ENCODE measurements at places on chromosomes 11 and 22.

GRCh38 chr11:61297746-61298145, 2.6 kb upstream of the VWCE start:
- DNase-seq: no peak

GRCh38 chr11:77188633-77189491, 60.8 kb downstream of the MYO7A start:
- no peak for DNase-seq

DNA sequence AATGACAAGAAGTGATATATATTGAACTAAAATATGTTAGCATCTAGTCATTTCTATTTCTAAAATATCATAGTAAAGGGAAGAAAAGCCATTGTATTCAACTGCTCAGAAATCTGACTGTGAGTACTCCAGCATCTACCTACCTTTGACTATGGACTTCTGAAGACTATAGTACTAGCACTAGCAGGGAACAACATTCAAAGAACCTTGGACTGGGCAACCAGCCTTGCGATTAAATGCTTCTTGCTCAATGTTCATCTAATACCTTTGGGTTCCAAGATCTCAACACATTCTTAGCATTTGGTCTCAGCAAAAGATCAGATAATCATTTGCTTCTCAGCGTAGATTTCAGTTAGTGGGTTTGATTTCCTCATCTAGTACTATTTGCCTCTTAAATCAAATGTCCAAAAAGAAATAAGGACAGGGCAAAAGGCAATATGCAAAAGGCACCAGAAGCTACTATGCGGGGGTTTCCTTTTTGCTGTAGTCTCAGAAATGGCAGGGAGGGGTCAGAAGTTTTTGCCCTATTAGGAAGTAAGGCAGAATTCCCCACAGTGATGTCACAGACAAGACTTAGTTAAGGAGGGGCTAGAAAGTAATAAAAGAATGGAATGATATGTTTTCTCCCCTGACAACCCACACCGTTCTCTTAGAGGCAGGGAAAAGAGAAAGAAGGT, 80.6 kb downstream of the GAB2 start:
- DNase-seq: no peak

GRCh38 chr11:132278801-132279574, 908.6 kb downstream of the NTM start:
- no peak for DNase-seq

DNA sequence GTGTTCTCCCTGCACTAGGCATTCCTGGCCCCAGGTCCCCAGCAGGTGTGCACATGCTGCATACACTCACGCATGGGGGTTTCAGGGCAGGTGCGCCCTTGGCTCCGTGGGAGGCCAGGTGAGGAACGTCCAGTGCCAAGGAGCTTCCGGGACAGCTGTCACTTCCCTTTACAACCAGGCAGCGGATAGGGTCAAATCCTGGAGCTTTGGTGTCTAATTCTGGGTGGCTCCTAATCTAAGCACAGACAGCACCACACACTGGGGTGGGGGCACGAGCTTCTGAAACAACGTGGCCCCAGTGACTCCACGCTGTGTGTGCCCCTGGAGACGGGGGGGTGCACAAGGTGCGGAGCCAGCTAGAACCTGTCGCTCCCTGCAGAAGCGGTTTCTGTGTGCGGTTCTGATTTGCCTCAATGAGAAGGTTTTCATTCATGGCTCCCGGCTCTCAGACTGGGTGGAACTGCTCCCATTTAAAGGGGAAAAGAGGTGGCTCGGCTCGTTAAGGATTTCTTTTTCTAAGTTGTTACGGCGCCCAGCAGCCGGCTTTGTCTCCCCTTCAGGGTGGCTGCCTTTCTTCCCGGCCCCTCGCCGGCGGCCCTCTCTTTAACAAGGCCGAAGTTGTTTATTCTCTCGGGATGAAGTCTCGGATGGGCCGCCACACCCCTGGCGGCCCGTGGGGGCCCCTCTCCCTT, 5.0 kb downstream of the CCND1 start:
- DNase-seq: no peak

GRCh38 chr11:10975287-10975721, 117.5 kb upstream of the ZBED5 start:
- no peak for DNase-seq

GRCh38 chr22:18133452-18133851, 16.5 kb upstream of the USP18 start:
- no peak for DNase-seq

- no peak for DNase-seq
These were observed 39.6 kb upstream of the GRIK4 start for GRCh38 chr11:120471994-120472393.

- DNase-seq: no peak
These were observed 86.1 kb upstream of the BDNF start for GRCh38 chr11:27786331-27786730.

DNA sequence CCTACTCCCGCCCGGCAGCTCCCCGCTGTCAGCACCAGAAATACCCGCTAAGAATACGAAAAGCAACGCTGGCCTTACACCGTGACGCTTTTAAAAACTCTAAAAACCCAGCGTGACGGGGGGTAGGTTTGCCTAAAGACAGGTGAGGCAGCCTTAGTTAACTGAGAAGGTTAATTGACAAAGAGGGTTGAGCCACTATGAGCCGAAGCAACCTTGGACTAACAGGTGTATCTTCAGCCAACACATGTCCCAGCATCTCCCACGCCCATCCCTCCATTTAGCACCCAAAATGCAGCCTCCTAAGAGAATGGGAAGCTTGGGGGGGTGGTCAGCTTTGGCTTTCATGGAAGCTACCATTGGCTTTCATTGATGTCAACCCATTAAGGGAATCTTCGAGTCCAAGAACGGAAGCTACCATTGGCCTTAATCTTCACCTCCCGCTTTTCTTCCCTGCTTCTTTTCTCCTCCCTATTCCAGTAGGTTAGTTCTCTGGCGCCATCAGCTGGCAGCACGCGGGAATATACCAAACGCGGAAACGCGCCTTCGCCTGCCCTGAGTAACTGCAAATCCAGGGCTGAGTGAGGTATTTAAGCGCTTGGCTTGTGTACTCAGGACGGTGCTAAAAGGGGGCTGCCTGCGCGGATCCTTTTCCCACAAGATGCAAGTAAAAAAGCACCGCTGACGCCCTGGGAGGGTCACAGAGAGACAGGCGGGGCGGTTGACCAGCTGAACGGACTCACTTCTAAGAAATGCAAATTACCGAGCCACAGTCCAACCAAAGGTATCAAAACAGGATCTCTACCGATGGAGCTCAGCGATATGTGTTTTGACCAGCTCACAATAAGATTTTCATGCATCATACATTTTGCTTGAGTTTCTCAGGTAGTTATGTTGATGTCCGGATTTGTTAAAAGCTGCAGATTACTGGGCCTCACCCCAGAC, 38.5 kb upstream of the GLYATL1 start:
- DNase-seq: peak; percentile 12

- DNase-seq: no peak
These were observed 2.1 kb downstream of the VSIG2 start for GRCh38 chr11:124749912-124750311.

DNA sequence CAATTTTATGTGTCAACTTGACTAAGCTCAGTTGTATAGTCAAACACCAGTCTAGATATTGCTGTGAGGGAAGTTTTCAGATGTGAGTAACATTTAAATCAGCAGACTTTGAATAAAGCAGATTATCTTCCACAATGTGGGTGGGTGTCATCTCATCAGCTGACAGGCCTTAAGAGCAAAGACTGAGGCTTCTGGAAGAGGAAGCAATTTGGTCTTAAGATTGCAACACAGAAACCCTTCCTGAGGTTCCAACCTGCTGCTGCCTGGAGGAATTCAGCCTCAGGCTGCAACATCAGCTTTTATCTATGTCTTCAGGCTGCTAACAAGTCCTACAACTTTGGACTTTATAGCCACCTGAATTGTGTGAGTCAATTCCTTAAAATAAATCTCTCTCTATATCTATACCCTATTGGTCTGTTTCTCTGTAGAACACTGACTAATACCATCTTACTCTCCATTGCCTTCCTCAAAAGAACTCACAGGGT, 277.2 kb upstream of the PLET1 start:
- no peak for DNase-seq

- DNase-seq: no peak
These were observed 374.6 kb downstream of the CTTN start for GRCh38 chr11:70772950-70773349.

Measured in CD8-positive, alpha-beta T cell (primary cell).